ENCODE measurements at places on chromosomes 13 and 19.
A peak's percentile ranks its signal among the peaks of the same experiment; 100 is the strongest.

DNA sequence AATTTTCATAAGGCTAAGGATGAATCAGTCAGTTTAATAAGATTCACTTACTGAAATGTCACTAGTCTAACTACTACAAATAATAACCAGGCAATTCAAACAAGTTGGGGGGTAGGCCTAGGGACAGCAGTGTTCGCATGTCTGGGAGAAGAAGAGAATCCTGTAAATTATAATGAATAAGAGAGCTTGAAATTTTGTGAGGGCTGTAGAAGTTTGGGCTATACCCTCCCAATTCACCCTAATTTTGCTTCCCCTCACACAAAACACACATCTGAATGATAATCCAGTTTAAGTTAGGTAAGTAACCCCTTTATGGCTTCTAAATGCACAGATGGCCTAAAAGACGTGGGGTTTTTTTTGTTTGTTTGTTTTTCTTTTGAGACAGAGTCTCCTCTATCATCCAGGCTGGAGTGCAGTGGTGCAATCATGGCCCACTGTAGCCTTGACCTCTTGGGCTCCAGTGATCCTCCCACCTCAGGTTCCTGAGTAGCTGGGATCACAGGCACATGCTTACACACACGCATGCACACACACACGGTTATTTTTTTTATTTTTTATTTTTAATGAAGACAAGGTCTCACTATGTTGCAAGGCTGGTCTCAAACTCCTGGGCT lies 69.9 kb downstream of the TBC1D4 start:
- no peak for DNase-seq

DNA sequence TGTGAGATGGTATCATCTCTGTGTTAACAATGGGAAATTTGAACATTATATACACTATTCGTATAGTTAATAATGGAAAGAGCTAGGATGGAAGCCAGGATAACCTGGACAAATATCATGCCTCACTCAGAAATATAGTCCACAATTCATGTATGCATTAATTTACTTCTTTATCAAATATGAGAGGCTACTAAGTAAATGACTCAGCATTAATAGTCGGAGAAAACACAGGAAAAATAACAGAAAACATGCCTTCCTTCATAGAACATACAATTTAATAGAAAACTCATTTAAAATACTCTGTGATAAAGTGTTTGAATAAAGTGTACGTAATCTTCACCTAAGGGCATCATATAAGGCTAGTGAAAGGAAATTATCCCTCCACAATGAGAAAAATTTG lies 383.4 kb upstream of the SLITRK5 start:
- no peak for DNase-seq

DNA sequence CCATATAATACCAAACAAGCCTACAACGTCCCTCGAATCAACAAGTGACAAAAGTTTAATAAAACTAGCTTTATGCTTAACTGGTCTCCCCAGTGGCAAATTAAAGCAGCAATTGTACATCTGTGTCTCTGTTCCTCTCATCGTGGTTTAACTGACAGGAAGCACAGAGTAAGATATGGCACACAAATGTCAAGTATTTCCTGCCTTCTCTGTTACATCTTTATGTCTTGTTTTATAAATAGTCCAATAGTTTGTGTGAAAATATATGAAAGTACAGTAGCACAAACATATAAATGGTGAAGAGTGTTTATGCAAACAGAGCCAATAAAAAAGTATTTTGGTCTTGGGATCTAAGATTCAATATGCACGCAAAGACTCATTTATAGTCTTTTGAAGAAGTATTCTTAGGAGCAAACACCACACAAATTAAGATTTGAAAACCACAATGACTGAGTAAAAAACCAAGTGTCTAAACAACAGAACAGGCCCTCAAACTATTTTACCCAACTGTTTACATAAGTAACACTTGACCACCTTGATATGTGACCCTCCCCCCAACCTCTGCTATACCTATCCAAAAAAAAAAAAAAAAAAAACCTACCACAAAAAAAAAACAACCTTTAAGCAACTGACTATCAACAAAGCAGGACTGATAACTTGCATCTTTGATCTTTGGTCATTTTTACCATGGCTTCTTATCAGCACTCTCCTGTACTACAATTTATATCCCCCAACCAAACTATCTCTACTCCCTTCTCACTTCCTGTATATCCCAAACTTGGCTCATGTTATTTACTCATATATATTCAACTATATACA lies 14.0 kb downstream of the ELF1 start:
- DNase-seq = peak; percentile 73

- DNase-seq = no peak
Measured at GRCh38 chr19:27843861-27844260, 1369.1 kb downstream of the UQCRFS1 start.

GRCh38 chr19:567296-567900 lies 5.0 kb upstream of the BSG start:
- no peak for DNase-seq

DNA sequence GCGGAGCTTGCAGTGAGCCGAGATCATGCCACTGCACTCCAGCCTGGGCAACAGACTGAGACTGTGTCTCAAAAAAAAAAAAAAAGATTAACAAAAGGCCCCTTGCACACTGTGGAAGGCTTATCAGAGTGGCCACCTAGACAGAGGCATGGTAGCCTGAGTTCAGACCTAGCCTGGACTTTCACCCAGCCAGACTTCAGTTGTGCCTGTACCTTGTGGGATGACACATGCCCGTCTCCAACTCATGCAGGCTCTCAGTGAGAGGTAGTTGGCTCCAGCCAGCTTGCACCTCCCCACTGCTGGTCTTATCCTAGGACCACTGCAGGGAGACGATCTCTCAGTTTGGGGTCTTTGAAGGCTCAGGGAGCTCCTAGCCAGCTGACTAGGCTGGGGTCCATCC lies 52.2 kb downstream of the GATAD2A start:
- DNase-seq = no peak

- DNase-seq = no peak
Measured at GRCh38 chr13:65600702-65601101, 1629.4 kb downstream of the PCDH9 start.

GRCh38 chr19:57376151-57376550 lies 12.8 kb downstream of the TRAPPC2B start:
- DNase-seq = no peak

- DNase-seq = no peak
Measured at GRCh38 chr19:10977742-10978092, 16.9 kb downstream of the SMARCA4 start.

Measured in CD4-positive, alpha-beta T cell treated with Interleukin-4 for 4 hours (primary cell).